ENCODE measurements at places on chromosomes 3 and 15. TPM values are rescaled to one million over a fixed set of nuclear protein-coding genes. Genes with fewer than 3 reads are reported as not detected.

Gene VGLL3
- not detected for total RNA-seq

Gene GRM7
- total RNA-seq = not detected

Gene MGLL
- total RNA-seq = 3.1 TPM

DNA sequence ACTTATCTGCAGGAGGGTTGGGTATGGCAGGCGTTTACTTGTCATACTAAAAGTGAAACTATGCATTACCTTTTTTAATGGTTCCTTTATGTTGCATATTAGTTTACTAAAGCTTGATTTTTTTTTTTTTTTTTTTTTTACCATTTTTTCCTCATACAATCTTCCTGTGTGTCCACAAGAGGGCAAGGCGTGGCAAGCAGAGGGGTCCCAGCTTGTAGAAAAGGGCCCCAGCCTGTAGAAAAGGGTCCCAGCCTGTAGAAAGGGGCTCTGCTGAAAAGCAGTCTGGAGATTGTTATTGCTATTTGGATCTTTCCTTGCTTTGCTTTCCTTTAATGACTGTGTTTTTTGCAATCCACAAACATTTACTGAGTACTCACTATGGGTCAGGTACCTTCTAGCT, 21.9 kb downstream of the MKRN2 start:
- H3K27me3 ChIP-seq = no peaks in the 10 kb centered on the region
- peaks cover 68% of the 10 kb centered on the region for H3K36me3 ChIP-seq
- DNase-seq = no peak
- H3K4me3 ChIP-seq = no peak overlapping the region

DNA sequence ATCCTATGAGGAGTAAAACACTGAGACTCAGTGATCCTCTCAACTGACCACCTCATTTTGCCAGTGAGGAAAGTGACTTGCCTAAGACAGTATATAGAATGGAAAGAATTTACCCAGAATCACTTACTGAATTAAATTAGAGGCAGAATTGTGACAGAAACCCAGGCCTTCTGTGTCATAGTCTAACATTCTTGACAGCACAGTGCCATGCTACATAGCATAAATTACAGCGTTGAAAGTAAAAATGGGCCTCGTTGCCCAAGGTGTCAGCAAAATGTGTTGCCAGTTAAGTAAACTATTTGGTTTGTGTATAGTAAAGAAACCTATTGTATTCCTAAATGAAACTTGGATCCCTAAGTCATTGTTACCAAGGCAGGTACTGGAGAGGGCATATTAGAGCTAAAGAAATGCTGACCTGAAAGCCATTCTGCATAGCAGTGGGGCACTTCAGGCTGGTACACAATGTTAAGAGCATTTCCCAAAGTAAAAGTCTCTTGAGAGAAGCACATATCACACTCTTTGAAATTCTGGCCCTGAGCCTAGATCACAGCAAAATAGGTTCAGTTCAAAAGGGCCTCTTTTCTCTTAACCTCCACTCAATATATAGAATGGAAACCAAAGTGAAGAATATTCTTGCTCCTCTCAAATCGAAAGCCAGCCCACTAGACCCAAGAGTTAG, 53.8 kb downstream of the HMG20A start:
- DNase-seq = no peak
- no peaks in the 10 kb centered on the region for H3K27me3 ChIP-seq
- H3K4me3 ChIP-seq = no peak overlapping the region
- peaks cover 3% of the 10 kb centered on the region for H3K4me1 ChIP-seq
- peaks cover 28% of the 10 kb centered on the region for H3K36me3 ChIP-seq

- DNase-seq = no peak
- no peaks in the 10 kb centered on the region for H3K36me3 ChIP-seq
- peaks cover 21% of the 10 kb centered on the region for H3K4me1 ChIP-seq
- no peak overlapping the region for H3K27ac ChIP-seq
These were observed 5.0 kb upstream of the CRYBG3 start for GRCh38 chr3:97816811-97817210.

Data from activated CD8-positive, alpha-beta T cell treated with anti-CD3 and anti-CD28 coated beads for 36 hours (primary cell).